ENCODE measurements at places on chromosomes 1 and 21.
A peak's percentile ranks its signal among the peaks of the same experiment; 100 is the strongest.

- DNase-seq: no peak
Measured at GRCh38 chr1:151049458-151049857, 1.9 kb downstream of the C1orf56 start.

GRCh38 chr21:14353726-14354125 is 29.2 kb downstream of the HSPA13 start:
- no peak for DNase-seq

DNA sequence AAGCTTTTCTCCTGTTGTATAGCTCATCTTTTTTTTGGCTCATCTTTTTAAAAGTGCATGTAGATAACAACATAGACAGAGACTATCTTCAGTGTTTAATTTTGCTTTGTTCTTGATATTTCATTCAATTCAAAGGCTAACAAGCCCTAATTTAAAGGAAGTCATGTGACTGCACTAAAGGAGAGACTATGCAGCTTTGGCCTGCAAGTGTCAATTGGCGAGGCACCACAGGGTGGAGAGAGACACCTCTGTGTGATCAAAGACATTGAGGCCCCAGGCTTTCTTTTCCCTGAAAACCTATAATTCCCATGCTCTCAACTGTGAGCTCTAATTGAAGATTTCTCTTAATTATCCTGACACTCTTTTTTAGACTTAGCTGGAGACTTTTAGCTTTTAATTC is 53.6 kb downstream of the CHODL start:
- no peak for DNase-seq

DNA sequence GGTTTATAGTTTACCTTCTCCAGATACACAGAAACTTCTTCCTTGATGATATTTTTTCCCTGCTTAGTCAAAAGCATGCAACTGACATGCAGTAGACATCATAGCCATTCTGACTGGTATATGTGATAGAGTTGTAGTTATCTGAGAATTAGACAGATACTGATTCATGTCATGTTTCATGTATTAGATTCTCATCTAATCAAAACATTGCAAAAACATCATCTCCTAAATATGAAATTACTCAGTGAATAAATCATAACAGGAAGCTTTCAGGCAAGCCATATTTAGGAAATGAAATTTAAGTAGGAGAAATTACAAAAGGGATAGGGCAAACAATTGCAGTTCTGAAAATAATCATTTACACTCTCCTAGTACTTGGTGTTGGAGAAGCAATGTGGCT is 38.4 kb upstream of the ASB17 start:
- no peak for DNase-seq

DNA sequence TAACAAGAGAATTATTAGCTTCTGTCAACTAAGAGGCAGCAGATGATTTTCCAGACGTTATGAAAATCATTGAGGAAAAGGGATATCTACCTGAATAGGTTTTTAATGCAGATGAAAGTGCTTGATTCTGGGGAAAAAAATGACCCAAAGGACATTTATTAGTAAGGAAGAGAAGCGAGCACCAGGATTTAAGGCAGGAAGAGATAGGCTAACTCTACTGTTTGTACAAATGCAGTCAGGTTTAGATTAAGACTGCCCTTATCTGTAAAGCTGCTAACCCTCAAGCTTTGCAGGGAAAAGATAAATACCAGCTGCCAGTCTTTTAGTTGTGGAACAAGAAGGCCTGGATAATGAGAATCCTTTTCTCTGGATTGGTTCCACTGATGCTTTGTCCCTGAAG is 33.0 kb upstream of the LRIG2 start:
- no peak for DNase-seq

- DNase-seq: no peak
Measured at GRCh38 chr1:246760422-246761347, 36.5 kb downstream of the SCCPDH start.

GRCh38 chr1:182051938-182052337 is 9.6 kb downstream of the ZNF648 start:
- DNase-seq: no peak

GRCh38 chr1:47703156-47703825 is 265.4 kb downstream of the FOXD2 start:
- no peak for DNase-seq

GRCh38 chr1:29325675-29326074 is 89.4 kb downstream of the PTPRU start:
- DNase-seq: no peak

- no peak for DNase-seq
Measured at GRCh38 chr1:165886983-165887382, 59.6 kb downstream of the UCK2 start.

GRCh38 chr1:150976879-150977694 is 2.5 kb upstream of the CERS2 start:
- no peak for DNase-seq

GRCh38 chr1:180842052-180842451 is 70.6 kb upstream of the KIAA1614 start:
- DNase-seq: no peak

GRCh38 chr1:85894651-85895050 is 186.4 kb upstream of the ZNHIT6 start:
- DNase-seq: peak; percentile 49

GRCh38 chr1:147850737-147851136 is 51.9 kb upstream of the GJA8 start:
- DNase-seq: no peak

DNA sequence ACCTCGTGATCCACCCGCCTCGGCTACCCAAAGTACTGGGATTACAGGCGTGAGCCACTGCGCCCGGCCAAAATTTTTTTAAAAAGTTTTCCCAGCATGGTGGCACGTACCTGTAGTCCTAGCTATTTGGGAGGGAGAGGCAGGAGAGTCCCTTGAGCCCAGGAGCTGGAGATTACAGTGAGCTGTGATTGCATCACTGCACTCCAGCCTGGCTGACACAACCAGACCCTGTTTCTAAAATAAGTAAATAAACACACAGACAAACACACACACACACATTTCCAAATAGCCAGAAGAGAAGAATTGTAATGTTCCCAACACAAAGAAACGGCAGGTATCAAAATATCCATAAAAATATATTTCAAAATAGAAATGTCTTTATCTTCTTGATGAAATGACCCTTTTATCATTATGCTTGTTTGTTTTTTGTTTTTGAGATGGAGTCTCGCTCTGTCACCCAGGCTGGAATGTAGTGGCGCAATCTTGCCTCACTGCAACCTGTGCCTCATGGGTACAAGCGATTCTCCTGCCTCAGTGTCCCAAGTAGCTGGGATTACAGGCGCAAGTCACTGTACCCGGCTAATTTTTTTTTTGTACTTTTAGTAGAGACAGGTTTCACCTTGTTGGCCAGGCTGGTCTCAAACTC is 9.3 kb downstream of the HES2 start:
- no peak for DNase-seq

DNA sequence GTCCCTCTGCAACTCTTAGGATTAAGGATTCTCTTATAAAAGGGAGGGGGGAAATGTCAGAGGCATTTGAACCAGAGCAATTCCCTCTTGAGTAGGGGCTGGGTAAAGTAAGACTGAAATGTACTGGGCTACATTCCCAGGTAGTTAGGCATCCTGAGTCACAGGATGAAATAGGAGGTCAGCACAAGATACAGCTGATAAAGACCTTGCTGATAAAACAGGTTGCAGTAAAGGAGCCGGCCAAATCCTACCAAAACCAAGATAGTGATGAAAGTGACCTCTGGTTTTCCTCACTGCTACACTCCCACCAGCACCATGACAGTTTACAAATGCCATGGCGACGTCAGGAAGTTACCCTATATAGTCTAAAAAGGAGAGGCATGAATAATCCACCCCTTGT is 14.3 kb upstream of the COX20 start:
- DNase-seq: no peak

DNA sequence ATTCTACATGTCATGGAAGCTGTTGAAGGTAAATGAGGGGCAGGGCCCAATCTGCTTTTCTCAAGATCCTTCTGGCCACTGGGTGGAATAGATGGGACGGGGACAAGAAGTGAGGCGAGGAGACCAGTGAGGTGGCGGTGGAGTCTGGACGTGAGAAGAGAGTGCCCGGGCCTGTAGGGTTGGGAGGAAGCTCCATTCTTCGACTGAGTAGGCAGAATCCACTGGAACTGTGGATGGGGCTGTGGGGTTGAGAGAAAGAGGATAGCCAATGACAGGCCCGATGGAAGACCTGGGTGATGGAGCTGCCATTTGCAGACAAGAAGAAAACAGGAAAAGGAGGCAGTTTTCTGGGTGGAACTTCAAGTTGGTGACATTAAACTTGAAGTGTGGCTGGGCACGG is 10.3 kb downstream of the SLC1A7 start:
- no peak for DNase-seq

DNA sequence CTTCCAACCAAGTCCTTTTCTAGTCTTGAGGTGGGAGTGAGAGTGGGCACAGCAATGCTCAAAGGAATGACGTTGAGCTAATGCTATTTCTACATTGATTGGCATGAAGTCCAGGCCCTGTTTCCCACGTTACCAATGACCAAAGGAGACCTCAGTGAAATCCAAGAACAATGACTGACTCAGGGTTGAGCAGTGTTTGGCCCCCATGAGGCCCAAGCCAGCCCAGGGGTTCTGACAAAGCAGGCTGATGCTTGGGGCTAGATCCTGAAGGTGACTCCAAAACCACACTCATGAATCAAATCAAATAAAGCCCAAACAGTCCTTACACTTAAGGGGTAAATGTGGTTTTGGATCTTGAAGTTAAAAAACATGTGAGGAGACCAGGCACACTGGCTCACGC is 278.5 kb upstream of the GJB5 start:
- no peak for DNase-seq

DNA sequence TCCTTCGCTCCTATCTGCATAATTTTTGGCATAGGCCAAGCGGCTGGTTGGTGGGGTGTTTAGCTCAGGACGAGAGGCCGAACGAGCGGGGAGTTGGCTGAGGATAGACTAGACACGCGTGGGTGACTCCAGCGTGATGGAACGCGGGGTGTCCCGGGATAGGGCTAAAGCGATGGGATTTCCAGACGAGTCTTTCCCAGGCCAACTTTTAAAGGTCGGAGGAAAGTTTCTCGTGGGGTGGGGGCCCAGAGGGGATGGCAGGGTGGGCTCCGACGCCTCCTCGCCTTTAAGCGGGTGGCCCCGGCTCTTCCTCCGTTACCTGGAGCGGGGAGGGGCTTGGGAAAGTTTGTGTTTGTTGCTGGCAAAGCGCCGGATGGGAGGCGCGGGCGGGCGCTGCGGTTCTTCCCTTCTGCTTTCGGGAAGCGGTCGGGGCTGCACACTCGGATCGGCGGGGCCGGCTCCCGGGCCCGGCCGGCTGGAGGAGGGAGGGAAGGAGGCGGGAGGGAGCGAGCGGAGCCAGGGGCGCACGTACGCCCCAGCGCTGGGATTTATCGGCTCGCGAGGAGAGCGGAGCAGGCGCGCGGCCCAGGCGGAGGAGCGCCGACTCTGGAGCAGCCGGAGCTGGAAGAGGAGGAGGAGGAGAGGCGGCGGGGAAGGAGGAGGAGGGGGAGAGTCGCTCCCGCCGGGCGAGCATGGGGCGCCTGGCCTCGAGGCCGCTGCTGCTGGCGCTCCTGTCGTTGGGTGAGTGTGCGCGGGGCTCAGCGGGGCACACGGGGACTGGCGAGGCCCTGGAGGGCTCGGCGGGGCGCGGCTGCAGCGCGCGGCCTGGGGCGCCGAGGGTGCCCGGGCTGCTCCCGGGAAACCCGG is at the start of gene PTGFRN:
TSS of gene PTGFRN (plus strand) at position 405 of the 867 bp plus-strand sequence. CDS start at position 693, 288 bp downstream.
- DNase-seq: peak; percentile 39

GRCh38 chr1:93296555-93297154 is 49.1 kb upstream of the DR1 start:
- no peak for DNase-seq

DNA sequence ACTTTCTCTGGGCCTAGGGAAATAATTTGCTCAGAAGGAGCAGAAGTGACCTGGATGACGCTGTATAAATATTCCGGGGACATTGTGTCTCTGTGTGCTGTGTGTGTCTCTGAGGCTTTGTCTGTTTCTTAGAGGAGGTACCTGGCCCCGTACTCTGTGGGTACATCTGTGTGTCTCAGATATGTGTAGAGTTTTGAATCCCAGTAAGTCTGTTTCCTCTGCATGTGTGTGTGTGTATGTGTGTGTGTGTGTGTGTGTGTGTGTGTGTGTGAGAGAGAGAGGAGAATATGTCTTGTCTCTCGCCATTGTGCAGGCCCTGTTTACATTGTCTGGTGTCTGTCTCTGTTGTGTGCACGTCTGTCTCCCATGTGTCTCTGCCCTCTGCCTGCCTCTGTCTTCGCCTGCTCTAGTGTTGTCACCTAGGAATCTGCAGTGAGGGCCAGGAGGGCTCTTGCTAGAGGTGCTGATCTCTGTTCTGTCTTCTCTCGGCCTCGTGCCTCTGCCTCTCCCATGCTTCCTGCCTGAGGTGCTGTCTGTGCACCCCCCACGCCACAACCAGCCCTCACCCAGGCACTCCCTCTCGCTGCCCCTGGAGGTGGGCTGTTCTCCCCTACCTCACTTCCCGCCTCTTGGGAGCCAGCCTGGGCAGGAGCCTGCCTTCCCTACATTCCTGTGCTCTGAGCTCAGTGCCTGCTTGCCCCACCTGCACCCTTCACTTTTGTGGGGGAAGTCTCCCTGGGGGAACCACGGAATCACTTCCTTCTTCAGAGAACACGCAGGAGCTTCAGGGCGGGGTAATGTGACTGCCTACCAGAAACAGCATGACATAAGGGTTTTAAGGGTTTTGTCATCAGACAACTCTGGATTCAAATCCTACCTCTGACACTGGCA is 5.9 kb downstream of the MAP7D1 start:
- DNase-seq: no peak

GRCh38 chr1:178465011-178465410 is 31.8 kb downstream of the CLEC20A start:
- no peak for DNase-seq

- peak; percentile 11 for DNase-seq
Measured at GRCh38 chr1:116817582-116818064, 63.4 kb downstream of the CD2 start.
